ENCODE measurements at places on chromosomes 1 and 21.

- no peaks in the 10 kb centered on the region for H3K36me3 ChIP-seq
- no peak for DNase-seq
- no peaks in the 10 kb centered on the region for H3K4me1 ChIP-seq
- no peak overlapping the region for H3K4me3 ChIP-seq
- no peak overlapping the region for H3K27ac ChIP-seq
- H3K27me3 ChIP-seq = no peaks in the 10 kb centered on the region
Observed at GRCh38 chr1:43736819-43737218, 29.5 kb downstream of the ST3GAL3 start.

- no peaks in the 10 kb centered on the region for H3K36me3 ChIP-seq
- H3K4me3 ChIP-seq = no peak overlapping the region
- no peak overlapping the region for H3K27ac ChIP-seq
- H3K27me3 ChIP-seq = no peaks in the 10 kb centered on the region
Observed at GRCh38 chr21:27565364-27565763, 598.5 kb upstream of the ADAMTS5 start.

DNA sequence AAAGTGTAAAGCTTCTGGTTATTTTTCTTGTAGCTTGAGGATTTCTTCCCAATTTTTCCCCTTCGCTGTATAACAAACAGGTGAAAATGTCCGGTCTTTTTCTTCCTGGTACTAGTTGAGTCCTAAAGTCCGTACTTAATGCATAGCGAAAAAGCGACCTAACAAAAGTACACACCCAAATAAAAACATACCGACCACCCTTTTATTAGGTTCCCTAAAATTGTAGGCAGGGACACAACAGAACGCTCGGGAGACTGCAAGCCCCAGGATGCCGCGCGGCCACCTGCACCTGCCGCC is 281 bp upstream of the BTF3L4 start:
- H3K36me3 ChIP-seq = peaks cover 5% of the 10 kb centered on the region
- H3K4me1 ChIP-seq = peaks cover 47% of the 10 kb centered on the region
- no peaks in the 10 kb centered on the region for H3K27me3 ChIP-seq
- peak overlapping the region; percentile 95 for H3K27ac ChIP-seq
- H3K4me3 ChIP-seq = peak overlapping the region; percentile 99

DNA sequence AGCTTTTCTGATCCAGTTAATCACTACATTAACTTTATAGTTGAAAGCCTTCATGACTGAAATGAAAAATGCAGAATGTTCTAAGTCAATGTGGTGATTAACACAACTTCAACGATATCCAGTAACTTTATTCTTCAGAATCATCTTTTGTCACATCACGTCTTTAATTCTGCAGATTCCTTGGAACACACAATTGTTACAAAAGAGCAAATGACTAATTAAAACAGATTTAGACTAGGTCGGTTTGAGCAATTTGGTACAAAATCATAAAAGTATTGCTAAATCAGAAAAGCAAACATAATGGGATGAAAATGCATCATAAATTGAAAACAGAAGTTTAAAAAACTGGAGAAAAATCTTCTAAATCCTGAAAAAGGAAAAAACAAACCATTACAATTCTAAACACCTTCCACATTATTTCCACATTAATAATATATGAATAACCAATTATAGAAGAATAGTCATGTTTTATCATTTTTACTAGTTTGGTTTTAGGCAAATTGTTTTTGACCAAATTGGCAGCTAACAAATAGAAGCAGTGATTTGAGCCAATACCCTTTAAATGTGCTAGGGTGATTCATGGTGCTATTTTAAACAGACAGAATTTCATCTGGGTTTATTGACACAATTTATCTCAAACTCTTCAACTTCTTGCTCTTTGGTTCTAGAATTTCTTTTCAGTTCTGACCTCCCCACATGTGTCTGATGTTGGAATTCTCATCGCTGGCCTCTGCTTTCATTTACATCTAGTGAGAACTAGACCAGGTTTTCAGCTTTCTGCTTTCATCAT is 468.1 kb upstream of the PTBP2 start:
- no peak for DNase-seq
- H3K4me1 ChIP-seq = no peaks in the 10 kb centered on the region
- H3K27ac ChIP-seq = no peak overlapping the region
- no peaks in the 10 kb centered on the region for H3K27me3 ChIP-seq

DNA sequence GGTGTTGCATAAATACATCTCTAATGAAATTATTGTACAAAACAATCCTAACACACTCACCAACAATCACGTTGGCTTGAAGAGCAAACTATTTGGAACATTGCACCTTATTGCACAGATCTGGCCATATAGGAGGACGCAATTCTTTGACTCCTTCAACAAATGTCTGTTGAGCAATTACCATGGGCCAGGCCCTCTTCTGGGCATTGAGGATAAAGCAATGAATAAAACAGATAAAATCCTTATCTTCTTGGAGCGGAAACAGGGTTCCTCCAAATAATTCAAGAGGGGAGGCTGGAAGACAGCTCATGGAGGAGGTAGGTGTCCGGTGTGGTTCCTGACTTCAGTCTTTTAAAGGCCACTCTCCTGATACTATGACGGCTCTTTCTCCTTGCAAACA is 43.3 kb downstream of the PAX7 start:
- no peaks in the 10 kb centered on the region for H3K36me3 ChIP-seq
- DNase-seq = no peak
- peaks cover 44% of the 10 kb centered on the region for H3K27me3 ChIP-seq
- H3K4me1 ChIP-seq = no peaks in the 10 kb centered on the region

DNA sequence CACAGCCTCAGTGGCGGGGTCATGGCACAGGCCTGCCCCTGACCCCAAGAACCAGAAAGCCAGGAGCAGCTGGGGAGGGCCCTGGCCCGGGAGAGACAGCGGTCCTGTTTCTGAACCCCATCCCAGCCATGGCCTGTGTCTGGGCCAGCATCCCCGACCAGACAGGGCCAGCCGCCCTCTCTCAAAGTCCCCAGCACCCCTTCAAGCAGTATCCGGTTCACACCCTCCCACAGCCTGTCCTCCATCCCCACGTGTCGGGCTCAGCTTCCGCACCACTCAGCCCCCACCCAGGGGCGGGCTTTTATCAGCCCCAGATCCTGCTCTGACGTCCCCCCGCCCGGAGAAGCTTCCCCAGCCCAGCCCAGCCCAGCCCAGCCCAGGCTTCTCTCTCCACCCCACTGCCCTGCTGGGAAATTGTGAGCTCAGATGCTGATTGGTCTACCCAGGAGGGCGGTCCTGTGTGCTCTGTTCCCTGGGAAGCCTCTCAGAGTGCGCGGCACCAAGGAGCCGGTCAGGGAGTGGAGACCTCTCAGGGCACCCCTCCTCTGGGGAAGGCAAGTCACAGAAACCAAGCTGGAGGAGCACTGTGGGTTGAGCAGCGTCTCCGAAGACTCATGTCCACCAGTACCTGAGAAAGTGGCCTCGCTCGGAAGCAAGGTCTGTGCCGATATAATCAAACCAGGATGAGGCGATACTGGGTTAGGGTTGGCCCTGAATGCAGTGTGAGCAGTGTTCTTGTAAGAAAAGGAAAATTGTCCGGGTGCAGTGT is 4.7 kb upstream of the FAAP20 start:
- peaks cover 7% of the 10 kb centered on the region for H3K4me1 ChIP-seq
- H3K4me3 ChIP-seq = peak overlapping the region; percentile 92
- no peaks in the 10 kb centered on the region for H3K27me3 ChIP-seq
- DNase-seq = peak; percentile 94
- H3K27ac ChIP-seq = peak overlapping the region; percentile 78
- no peaks in the 10 kb centered on the region for H3K36me3 ChIP-seq

DNA sequence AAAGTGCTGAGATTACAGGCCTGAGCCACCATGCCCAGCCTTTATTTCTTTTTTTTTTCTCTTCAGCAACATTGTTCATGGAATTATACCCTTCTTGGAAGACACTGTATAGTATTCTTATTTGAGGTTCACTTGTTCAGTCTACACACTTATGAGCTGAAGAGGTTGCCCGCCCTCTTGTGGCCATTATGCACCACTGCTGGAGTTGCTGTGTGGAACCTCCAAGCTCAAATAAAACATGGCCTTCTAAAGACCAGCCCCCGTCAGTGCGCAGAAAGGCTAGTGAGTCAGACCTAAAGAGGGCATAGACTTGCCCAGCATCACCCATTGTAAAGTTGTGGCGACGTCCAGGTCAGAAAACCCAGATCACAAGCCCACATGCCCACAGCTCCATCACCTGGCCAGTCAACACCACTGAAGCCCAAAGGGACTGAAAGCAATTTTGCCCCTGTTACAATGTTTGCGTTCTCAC is 20.4 kb downstream of the LURAP1 start:
- no peaks in the 10 kb centered on the region for H3K27me3 ChIP-seq
- no peak overlapping the region for H3K27ac ChIP-seq
- peaks cover 3% of the 10 kb centered on the region for H3K4me1 ChIP-seq
- no peak overlapping the region for H3K4me3 ChIP-seq
- DNase-seq = peak; percentile 70
- H3K36me3 ChIP-seq = no peaks in the 10 kb centered on the region

GRCh38 chr21:28590676-28591075 is 402.0 kb downstream of the LTN1 start:
- no peak overlapping the region for H3K4me3 ChIP-seq
- no peak for DNase-seq
- H3K36me3 ChIP-seq = no peaks in the 10 kb centered on the region
- peaks cover 5% of the 10 kb centered on the region for H3K4me1 ChIP-seq

GRCh38 chr1:12315146-12315545 is 85.3 kb downstream of the VPS13D start:
- peaks cover 24% of the 10 kb centered on the region for H3K36me3 ChIP-seq
- H3K27ac ChIP-seq = no peak overlapping the region
- no peak for DNase-seq
- no peaks in the 10 kb centered on the region for H3K27me3 ChIP-seq
- H3K4me3 ChIP-seq = no peak overlapping the region
- no peaks in the 10 kb centered on the region for H3K4me1 ChIP-seq

DNA sequence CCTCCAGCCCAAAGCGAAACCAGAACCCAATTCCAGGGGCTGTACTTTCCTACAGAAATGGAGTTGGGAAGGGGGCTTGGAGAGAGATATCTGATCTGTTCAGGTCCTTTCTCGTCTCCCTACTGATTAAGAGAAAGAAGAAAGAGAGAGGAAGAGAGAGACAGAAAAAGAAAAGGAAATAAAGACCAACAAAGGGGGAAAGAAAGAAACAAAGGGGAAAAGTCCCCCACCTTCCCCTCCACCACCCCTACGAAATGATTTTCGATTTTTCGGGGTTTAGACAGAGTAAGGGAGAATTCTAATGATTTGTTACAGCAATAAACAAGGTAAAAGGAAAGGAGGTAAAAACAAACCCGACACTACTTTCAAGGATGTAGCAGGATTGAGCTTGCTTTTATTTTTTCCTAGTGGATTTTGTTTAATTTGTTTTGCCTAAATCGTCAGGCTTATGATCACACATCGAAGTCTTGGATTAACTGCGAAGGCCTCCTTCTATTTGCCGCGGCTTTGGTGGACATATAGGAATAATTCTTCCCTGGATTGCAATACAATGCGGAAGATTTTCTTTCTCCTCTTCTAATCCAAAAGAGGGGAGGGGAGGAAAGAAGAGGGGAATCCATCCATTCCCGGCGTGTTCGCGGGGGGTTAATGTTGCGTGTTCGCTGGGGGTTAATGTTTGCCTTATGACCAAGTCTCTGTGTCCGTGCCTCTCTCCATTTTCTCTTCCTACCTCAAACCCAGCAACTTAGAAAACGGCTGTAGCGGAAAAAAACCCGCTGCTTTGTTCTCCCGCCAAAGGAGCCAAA is 1.9 kb downstream of the TAL1 start:
- H3K4me3 ChIP-seq = peak overlapping the region; percentile 55
- no peak for DNase-seq
- peaks cover 81% of the 10 kb centered on the region for H3K27me3 ChIP-seq
- H3K4me1 ChIP-seq = peaks cover 27% of the 10 kb centered on the region

DNA sequence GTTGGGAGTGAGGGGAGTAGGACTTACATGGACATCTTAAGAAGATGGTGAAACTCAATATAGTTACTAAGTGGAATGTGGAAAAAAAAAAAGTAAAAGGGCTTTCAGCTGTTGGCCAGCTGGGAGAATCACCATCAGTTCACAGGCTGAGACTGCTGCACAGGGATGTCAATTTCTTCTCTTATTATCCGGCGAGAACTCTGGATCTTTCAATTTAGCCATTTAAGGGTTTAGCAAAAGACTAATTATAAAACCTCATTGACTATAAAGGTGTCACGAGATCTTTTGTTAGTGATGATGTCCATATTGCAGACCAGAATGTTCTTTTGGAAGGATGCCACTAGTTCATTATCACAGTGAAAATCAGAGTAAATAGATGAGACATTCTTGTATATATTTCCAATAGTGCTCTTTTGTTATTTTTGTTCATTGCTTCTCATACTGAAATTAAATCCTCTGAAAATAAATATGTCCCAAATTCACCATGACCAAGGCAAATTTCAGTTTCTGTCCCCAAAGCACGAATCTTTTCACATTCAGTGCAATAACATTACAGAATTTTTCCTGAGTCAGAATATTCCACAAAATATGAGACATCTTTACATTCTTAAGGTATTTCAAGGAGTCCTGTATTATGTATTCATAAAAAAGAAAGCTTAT is 266.1 kb downstream of the DNM3 start:
- DNase-seq = no peak
- H3K4me3 ChIP-seq = no peak overlapping the region
- no peaks in the 10 kb centered on the region for H3K36me3 ChIP-seq

- H3K27ac ChIP-seq = no peak overlapping the region
- H3K4me1 ChIP-seq = no peaks in the 10 kb centered on the region
- no peak for DNase-seq
- no peaks in the 10 kb centered on the region for H3K27me3 ChIP-seq
- no peak overlapping the region for H3K4me3 ChIP-seq
Observed at GRCh38 chr21:16088056-16088455, 358.3 kb downstream of the USP25 start.

DNA sequence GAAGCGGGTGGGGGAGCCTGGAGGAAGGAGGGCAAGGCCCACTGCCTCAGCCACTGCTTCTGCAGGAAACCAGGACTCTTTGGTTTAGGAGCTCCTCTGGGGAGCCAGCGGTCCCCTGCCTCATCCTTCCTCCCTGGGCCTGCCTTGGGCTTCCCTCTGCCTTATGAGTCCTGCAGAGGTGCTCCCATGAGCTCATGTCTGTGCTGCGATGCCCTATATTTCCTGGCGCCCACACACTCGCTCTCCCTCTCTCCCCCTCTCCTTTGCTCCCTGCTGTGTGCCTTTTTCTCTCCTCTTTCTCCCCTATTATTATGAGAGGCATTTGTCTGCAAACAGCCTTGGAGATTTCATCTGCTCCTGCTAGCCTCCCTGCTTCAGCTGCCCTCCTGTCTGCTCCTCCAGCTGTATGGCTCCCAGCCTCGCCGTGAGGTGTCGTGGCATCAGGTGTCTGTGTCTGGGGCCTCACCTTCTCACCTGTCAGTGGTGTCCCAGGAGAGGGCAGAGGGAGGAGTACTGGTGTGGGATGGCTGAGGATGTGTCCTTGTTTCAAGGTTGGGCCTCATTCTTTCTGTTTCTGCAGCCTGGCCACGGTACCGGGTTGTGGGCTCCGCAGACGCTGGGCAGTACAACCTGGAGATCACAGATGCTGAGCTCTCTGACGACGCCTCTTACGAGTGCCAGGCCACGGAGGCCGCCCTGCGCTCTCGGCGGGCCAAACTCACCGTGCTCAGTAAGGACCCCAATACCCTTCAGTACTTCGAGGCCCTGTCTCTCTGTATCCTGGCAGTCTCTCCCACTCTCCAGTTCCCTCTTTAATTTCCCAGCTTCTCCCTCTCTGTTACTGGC is 84.2 kb downstream of the KIRREL1 start:
- peaks cover 7% of the 10 kb centered on the region for H3K27me3 ChIP-seq
- no peak for DNase-seq
- no peak overlapping the region for H3K4me3 ChIP-seq
- H3K4me1 ChIP-seq = no peaks in the 10 kb centered on the region

Measured in natural killer cell treated with Interleukin-12 subunit alpha and Interleukin-12 subunit beta and Interleukin-15 and Interleukin-18, amount 100 ng/mL, for 72 hours (primary cell).